T follicular helper cell (primary cell): ENCODE measurements at places on chromosomes 6 and 20.

GRCh38 chr6:163318071-163318786 lies 96.3 kb upstream of the QKI start:
- no peak for DNase-seq

GRCh38 chr20:6104493-6105188 lies 18.2 kb downstream of the FERMT1 start:
- DNase-seq: no peak

DNA sequence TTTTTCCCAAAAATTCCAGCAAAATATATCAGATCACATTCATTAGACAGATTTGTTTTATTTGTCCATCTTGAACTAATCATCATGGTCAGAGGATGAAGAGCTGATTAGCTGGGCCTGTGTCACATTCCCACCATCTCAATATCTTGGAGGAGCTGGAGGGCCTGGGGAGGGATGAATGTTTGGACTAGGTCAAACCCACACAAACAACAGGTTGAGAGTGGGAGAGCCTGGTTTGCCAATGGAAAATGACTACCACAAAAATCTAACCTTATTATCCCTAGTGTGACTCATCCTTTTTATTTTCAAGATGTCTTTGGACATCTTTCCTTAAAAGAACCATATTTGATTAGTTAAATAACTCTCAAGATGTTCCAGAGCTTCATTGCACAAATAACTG lies 242.4 kb downstream of the OGFRL1 start:
- DNase-seq: no peak

GRCh38 chr20:48843057-48843806 lies 15.4 kb upstream of the PREX1 start:
- DNase-seq: no peak

GRCh38 chr6:136111831-136112230 lies 138.3 kb downstream of the MTFR2 start:
- DNase-seq: no peak

- no peak for DNase-seq
These were observed 13.8 kb upstream of the POPDC3 start for GRCh38 chr6:105193647-105194046.

DNA sequence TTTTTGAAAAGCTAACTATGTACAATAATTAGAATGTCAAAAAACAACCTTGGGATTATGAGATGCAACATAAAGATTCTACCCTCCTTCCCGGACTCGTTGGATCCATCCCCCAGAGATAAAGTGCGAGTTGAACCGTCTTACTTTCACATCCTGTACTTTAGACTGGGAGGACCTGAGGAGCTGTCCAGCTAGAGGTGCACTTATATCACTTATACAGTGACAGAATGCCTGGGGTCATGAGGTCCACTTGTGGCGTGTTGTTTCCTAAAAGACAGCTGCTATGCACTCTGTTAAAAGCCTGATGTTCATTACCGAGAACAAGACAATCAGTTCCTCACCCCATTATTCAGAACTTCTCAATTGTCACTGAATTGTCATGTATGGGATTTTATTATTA lies 2.1 kb downstream of the CDS2 start:
- no peak for DNase-seq

- DNase-seq: no peak
These were observed 64.5 kb upstream of the TNFAIP3 start for GRCh38 chr6:137802408-137803182.
